Right lobe of liver (tissue), 6 donors: ENCODE measurements at places on chromosomes 7 and 10. TPM values are rescaled to one million over a fixed set of nuclear protein-coding genes. Genes with fewer than 3 reads are reported as not detected.

EPHB6 gene
- 4.9 TPM for total RNA-seq

ASAH2 gene
- 3.2 TPM for total RNA-seq

GRM3 gene
- total RNA-seq, result not detected

CUZD1 gene
- 0.20 TPM for total RNA-seq

FFAR4 gene
- 0.07 TPM for total RNA-seq

SPDYE16 gene
- total RNA-seq, result not detected

SLC16A9 gene
- total RNA-seq, result 0.73 TPM

NFE2L3 gene
- total RNA-seq, result 0.46 TPM

POU6F2 gene
- 0.37 TPM for total RNA-seq

HKDC1 gene
- 36.0 TPM for total RNA-seq

MEIG1 gene
- not detected for total RNA-seq

RASSF4 gene
- total RNA-seq, result 24.0 TPM

SUN3 gene
- not detected for total RNA-seq

ENKUR gene
- 0.15 TPM for total RNA-seq

LIPJ gene
- total RNA-seq, result 0.12 TPM

CCDC201 gene
- not detected for total RNA-seq

TEX36 gene
- not detected for total RNA-seq

MYPN gene
- not detected for total RNA-seq

TBL2 gene
- total RNA-seq, result 18.7 TPM

PNLIPRP3 gene
- not detected for total RNA-seq

PILRA gene
- total RNA-seq, result 3.1 TPM

MALRD1 gene
- total RNA-seq, result not detected

SLIT1 gene
- not detected for total RNA-seq

OR2A7 gene
- total RNA-seq, result 5.6 TPM

CPA2 gene
- total RNA-seq, result not detected

ADAM8 gene
- 8.8 TPM for total RNA-seq

NPSR1 gene
- not detected for total RNA-seq

TUBAL3 gene
- total RNA-seq, result not detected

TSPAN15 gene
- total RNA-seq, result 3.6 TPM

ANKRD1 gene
- total RNA-seq, result 4.7 TPM

LLCFC1 gene
- total RNA-seq, result not detected

RBM28 gene
- total RNA-seq, result 17.4 TPM

LHPP gene
- 19.3 TPM for total RNA-seq

PDSS1 gene
- 4.6 TPM for total RNA-seq

TRIM73 gene
- total RNA-seq, result 0.31 TPM

ITIH5 gene
- 0.20 TPM for total RNA-seq

GPRIN2 gene
- total RNA-seq, result 0.43 TPM

FGL2 gene
- total RNA-seq, result 19.3 TPM

ITPRIP gene
- total RNA-seq, result 2.9 TPM

PRKG1 gene
- 1.1 TPM for total RNA-seq

UNC5B gene
- total RNA-seq, result 6.2 TPM

TOMM7 gene
- 83.5 TPM for total RNA-seq

FAM13C gene
- 1.4 TPM for total RNA-seq

CYP26C1 gene
- not detected for total RNA-seq

SCART1 gene
- 0.39 TPM for total RNA-seq

SRGN gene
- total RNA-seq, result 37.6 TPM
